ENCODE measurements at places on chromosomes 7 and 10.

- DNase-seq = no peak
Measured at GRCh38 chr7:141480953-141481352, 70.3 kb upstream of the AGK start.

GRCh38 chr7:81333004-81333403, 414.2 kb upstream of the SEMA3C start:
- DNase-seq = no peak

DNA sequence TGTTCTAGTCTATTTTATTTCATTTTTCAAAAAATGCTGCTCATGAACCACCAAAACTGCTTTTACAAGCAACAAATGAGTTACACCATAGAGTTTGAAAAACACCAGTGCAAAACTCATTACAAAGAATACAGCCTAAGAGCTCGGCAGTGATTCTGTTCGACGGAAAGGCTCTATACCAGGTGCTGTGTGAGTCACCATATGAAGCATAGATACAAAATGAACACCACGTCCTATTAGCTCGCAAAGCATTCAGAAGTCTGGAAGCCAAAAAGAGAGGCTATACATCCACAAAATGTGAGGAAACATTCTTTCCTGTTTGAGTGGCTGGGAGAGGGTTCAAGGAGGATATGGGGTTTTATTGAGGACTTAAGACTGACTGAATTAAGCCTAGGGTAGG, 136.1 kb downstream of the ATE1 start:
- DNase-seq = no peak

DNA sequence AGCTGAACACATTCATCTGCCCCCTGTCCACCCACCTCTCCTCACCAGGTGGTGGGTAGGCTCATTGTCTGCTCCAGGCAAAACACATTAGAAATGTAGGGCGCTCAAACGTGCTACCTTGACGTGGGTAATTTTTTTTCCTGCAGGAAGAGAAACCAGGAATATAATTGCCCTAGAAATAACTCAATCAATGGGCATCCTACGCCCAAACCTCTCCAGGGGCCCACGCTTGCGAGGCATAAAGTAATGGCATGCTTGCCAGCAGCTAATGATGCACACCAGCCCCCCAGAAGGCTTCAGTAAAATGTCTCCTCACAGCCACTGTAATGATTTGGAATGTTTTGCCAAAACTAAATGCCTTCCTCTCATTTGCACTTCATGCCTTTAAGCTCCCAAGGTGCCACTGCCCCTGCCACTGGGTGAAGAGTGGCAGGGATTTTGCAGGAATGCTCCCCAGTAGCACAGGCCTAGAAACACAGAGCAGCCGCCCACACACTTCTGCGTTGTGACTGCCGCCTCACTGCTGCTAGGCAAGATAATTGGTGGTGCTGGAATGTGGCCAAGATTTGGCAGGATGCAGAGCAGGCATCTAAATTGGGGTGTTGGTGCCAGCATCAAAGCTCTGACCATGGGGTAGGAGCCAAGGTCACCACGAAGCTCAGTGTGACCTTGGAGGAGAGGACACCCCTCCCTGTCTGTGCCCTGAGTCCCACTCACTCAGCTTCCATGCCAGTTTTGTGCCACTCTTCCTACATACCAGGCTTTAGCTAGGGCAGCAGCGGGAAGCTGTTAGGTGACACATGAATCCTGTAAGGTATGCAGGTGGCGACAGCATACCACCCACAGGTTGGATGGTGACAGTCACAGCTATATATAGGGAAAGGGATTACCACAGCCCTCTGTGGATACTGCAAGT, 48.7 kb upstream of the PPP1R3C start:
- no peak for DNase-seq

GRCh38 chr10:18472977-18473376, 178.4 kb downstream of the NSUN6 start:
- no peak for DNase-seq

DNA sequence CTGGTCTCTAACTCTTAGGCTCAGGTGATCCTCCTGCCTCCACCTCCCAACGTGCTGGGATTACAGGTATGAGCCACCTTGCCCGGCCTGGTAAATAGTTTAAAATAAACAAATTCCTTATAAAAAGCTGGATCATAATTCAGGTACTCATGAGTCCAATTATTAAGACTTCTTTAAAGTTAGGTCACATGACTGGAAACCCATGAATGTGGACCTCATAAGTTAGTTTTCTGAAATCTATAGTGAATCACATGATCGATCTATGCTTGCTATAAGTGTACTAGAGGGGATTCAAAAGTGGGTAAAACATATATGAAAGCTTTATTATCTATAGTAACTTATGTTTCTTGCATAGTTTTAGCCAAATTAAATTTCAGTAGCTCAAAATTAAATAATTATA, 14.3 kb downstream of the NT5C3A start:
- DNase-seq = no peak

GRCh38 chr10:98513704-98514103, 67.0 kb upstream of the HPS1 start:
- DNase-seq = no peak

DNA sequence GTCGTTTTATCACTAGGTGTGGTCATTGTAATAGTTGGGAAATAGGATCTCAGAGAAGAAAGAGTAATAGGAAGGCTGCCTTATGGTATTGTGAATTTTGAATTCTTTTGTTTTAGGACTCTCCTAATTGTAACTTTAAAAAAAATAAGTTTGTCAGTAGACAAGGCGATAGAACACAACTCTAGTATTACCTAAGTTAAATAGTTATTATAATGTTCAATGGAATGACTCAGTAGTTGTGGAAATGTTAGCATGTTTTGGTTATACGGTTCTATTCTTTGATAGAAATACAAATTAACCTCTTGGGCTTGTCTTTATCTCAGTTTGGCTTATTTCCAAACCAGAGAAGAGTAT, 1.4 kb downstream of the DNAH11 start:
- DNase-seq = no peak

- DNase-seq = no peak
Measured at GRCh38 chr7:38051311-38051710, 126.7 kb upstream of the STARD3NL start.

DNA sequence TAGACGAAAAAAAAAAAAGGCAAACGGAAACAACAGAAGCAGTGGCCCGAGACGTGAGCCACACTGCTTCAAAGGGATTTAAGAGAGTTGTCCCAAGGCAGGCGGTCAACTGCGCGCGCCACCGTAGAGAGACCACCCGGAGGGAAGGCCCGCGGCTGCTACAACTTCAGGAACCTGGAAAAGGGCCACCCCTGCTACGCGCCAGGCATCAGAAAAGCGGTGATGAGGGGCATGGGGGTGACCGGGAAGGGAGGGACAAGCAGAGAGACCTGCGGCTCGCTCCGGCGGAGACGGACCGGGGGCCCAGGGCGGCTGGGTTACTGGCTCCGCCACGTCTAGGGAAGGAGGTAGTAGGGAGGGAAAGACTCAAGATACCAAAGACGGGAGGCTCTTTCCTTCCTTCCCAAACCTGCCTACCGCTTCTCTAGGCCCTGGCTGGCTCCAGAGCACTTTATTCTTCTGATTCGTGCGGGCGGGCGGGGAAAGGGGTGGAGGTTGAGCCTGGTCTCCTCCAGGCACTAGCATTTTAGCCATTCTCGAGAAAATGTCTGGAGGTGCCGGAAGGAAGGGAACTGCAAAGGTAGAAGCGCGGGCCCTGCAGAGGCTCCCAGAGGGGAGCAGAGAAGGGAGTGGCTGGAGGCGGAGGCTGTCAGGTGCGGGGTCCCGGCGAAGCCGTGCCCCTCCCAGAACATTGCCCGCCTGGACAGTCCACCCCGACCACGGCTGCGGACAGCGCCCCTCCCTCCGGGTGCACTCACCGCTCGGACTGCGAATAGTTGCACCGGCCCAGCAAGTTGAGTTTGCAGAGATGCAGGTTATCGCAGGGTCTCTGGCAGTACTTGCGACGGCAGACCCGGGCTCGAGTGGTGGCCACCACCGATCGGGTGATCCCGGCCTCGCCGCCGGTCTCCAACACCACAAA, 993 bp downstream of the ZC3HAV1 start:
- no peak for DNase-seq

- DNase-seq = no peak
Measured at GRCh38 chr7:123580406-123581161, 21.0 kb upstream of the ASB15 start.

DNA sequence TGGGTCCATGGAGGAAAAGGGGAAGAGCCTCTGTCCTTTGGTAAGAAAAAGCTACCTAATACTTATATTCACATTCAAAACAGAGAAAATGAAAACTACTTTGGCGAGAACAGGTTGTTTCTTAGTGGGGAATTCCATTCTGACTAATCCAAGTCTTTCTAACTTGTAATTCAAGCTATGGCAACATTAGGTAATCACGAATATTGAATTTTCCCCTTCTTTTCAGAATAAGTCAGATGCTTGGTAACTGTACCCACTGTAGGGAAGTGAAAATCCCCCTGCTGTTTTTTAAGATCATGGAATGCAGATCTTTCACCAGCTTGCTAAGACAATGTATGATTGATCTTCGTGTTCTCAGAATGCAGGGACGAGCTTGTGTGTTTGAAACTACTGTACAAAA, 384.4 kb downstream of the TCERG1L start:
- DNase-seq = no peak
